NCI-H510A (cell line): ENCODE measurements at places on chromosomes 4 and X.

DNA sequence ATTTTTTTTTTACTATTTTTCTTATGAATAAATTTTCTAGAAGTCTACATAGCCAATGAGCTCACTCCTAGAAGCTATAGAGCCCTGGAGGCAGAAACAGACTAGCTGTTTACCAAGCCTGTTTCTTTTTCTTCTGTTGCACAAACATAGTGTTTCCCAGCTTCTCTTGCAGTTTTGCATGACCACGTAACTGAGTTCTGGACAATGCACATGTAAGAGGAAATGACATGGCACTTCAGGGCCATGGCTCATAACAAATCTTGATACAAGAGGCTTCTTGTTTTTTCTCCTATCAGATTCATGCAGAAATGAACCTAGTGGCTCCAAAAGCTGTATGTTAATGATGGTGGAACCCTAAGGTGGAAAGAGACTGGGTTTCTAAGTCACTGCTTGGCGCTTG is 127.4 kb downstream of the ZNF330 start:
- no peak for DNase-seq

DNA sequence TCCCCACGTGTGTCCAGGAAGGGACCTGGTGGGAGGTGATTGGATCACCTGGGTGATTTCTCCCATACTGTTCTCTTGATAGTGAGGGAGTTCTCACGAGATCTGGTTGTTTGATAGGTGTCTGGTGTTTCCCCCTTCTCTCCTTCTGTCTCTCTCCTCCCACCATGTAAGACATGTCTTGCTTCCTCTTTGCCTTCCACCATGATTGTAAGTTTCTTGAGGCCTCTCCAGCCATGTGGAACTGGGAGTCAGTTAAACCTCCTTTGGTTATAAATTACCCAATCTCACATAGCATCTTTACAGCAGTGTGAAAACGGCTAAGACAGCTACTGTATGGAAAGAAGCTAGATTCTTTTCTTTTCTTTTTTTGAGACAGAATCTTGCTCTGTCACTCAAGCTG is 21.6 kb upstream of the FGG start:
- no peak for DNase-seq

DNA sequence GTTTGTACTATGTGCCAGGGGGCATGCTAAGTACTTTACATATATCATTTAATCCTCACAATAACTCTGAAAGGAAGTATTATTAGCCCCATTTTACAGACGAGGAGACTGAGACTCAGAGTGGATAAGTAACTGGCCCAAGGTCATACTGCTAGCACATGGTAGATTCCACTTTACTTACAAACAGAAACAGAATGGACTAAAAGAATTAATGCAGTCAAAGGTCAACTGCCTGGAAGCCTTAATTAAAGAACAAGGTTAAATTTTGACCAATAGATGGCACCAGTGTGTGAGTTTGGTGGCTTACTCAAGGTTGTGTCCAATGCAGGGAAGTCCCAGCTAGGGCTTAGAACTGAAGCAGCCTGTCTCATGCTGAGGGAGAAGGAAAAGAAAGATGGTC is 4.7 kb downstream of the RIPPLY1 start:
- peak; percentile 6 for DNase-seq

DNA sequence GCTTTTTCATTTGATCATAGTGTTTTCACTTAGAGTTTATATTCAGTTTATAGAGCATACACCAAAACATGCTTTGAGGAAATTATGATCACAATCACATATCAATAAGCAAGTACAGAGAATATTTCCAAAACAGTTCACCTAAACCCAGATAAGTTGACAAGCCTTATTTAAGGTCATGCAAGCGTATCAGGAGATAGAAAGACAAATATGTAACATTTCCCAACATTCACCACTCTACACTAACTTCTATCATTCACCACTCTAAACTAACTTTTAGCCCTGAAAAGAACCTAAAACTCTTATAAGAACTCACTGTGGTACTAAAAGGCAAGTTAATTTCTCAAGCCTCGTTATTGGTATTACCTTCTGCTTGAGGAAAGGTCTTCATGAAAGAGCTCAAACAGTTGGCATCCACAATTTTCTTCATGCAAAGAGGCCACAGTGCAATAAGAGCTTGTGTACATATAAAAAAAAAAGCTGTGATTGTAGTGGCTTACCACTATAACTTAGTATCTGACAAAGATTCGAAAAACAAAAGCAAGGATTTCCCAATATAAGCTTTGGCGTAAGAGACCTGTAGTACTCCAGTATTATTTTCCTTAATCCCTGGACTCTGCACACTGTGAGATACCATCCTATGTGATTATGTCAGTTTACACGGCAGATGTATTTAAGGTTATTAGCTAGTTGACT is 903.3 kb downstream of the STIM2 start:
- DNase-seq = no peak

GRCh38 chrX:140712413-140713173 is 3.0 kb downstream of the LINC00632 start:
- no peak for DNase-seq

GRCh38 chrX:156003486-156004185 is 6.1 kb downstream of the IL9R start:
- no peak for DNase-seq
